Non-pigmented ciliary epithelial cell (primary cell): ENCODE measurements at places on chromosomes 7 and 10.

DNA sequence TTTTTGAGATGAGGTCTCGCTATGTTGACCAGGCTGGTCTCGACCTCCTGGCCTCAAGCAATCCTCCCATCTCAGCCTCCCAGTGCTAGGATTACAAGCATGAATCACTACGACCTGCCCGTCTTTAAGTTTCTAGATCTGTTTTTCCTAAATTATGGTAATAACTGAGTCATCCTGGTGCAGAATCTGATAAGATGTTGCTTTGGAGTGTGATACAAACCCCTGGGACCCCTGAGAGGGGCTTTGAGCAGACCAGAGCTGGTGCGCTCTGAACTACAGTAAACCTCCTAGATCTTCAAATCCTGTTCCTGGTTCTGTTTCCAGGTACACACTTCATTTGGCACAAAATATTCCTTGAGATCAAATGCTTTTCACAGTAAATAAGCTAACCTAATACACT, 34.2 kb downstream of the RPP38 start:
- DNase-seq: no peak

DNA sequence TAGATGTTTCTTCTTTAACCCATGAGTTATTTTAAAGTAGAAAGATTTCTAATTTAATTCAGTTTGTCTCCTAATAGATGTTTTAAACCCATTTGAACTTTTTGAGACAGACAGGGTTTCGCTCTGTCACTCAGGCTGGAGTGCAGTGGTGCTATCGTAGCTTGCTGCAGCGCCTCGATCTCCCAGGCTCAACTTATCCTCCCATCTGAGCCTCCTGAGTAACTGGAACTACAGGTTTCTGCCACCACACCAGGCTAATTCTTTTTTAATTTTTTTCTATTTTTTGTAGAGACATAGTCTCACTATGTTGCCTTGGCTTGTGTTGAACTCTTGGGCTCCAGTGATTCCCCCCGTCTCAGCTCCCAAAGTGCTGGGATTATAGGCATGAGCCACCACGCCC, 53.0 kb upstream of the RAB18 start:
- DNase-seq: no peak

GRCh38 chr10:69411476-69411875, 5.2 kb downstream of the TACR2 start:
- DNase-seq: no peak

GRCh38 chr10:86048973-86049372, 317.6 kb downstream of the GRID1 start:
- DNase-seq: no peak

DNA sequence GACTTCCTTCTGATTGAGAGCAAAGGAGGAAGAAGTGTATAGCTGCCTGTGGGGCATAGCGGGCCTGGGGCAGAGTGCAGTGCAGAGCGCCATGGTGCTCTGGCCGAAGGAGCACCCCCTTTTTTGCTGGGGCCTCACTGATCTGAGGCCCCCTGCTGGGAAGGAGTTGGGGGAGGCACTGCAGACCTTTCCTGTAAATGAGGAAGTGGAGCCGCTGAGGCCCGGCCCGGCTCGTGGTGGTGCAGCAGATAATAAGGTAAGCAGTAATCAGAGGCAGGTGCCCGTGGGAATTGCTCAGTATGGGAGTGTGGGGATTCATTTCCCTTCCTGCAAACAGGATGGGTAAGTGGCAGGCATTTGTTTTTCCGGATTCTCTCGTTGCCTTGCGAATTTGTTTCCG, 373.7 kb upstream of the MKI67 start:
- DNase-seq: no peak

GRCh38 chr7:81482600-81483186, 287.2 kb downstream of the HGF start:
- DNase-seq: no peak

- DNase-seq: no peak
These were observed 94.6 kb downstream of the FANK1 start for GRCh38 chr10:125990974-125991373.

DNA sequence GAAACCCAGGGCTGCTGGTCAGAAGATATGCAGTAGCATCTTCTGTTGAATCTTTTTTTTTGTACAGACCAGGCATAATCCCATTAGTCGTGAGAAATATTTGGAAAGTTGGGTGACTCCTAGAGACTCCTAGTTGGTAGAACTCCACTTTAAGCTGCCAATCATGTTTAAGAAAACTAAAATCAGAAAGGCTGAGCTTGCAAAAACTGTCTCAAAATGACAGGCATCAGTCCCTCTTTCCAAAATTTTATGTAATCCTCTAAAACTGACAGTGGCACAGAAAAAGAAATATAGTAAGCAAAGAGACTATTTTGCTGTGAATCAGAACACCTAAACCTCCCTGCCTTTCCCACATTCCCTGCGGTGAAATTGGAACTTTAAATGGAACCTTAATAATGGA, 568.5 kb downstream of the CCSER2 start:
- no peak for DNase-seq

DNA sequence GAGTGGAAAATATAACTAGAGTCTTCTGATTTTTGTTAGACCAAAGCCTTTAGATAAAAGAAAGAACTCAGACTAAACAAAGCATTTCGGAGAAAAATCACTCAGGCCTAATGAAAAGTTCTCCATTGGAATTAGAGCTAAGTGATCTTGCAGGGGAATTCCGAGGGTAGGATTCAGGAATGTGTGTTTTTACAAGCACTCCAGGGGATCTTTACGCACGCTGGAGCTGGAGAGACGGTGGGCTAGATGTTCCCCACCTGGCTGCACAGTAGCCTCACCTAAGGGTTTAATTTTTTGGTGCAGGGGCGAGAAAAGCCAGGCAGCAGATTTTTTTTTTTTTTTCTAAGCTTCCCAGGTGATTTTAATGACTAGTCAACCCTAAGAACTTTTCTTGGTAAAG, 7.9 kb upstream of the PAPSS2 start:
- no peak for DNase-seq

- no peak for DNase-seq
These were observed 148.7 kb downstream of the MYOF start for GRCh38 chr10:93333278-93333978.

- no peak for DNase-seq
These were observed 44.8 kb downstream of the AKR1B1 start for GRCh38 chr7:134414109-134414508.

GRCh38 chr10:61609701-61610100, 53.0 kb upstream of the CABCOCO1 start:
- no peak for DNase-seq

DNA sequence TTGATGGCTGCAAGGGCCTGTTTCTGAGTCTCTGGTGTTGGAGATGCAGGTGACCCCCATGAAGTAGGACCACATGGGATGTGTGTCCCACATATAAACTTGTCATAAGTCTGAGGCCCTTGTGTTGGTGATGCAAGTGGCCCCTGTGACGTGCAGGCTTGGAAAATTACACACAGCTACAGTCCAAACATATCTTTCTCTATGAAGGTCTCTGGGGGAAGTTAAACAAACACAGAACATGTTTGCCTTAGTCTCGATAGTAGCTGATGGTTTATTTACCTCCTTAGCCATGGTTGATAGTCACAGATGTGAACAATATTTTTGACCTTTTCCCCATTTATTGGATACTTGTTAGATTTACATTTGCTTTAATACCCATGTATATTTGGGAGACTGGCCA, 64.7 kb downstream of the ADCY1 start:
- DNase-seq: no peak

GRCh38 chr10:118445535-118445934, 103.4 kb upstream of the FAM204A start:
- no peak for DNase-seq

GRCh38 chr10:19468413-19468812, 347.8 kb upstream of the PLXDC2 start:
- no peak for DNase-seq

DNA sequence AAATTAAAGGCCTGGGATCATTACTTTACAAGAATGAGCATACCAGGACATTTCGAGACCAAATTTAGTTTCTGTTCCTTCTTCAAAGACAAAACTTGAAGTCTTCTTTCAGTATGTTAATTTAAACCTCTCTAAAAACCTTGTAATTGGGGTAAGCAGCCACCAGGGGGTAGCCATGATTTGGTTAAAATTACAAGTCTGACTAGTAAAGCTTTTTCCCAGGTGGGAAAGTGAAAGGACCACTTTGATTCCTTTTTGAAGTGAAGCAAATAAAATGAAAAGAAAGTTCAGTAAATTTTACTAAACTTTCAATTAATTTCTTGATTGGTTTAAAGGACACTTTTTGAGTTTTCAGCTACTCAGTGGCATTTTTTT, 294.3 kb downstream of the BBS9 start:
- DNase-seq: no peak

GRCh38 chr10:48658243-48658974, 26.3 kb upstream of the WDFY4 start:
- DNase-seq: no peak

DNA sequence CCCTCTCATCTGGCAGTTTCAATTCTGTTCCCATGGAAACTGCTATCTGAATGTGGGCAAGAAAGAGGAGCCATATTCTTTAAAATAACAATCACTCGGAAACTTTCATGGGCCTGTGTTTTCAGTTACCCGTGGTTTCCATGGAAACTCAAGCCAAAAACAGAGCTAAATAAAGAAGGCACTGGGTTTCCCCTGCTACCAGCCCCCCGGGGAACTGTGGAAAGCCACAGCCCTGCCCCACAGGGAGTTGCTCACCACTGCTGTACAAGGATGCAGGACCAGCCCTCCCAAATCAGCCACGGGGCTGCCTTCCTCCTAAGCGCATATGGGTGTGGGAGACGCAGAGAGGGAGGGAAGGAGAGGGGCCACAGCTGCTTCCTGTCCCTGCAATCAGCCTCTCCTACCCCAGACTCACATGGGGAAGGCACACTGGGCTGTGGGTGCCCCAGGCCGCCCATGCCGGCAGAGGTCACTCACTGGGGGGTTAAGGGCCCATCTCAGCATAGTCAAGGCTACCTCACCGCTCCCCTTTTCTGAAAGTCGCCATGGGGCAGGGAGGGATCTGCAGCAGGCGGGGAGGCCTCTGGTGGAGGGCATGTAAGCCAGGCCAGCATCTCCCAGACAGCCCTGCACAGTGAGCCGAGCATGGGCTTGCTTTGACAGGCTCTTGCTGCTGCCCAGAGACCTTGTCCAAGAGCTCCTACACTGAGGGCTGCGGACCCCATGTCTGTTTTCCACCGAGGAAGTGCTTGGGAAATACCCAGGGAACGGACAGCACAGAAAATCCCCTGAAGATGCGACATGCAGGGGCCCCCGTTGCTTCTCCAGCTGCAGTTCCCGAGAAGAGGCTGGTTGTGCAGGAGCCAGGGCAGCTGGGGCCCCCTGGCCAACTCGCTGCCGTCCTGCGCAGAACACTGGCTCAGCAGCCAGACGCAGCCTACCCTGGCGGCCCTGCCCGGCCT, 157.3 kb upstream of the PPP2R2D start:
- DNase-seq: no peak

DNA sequence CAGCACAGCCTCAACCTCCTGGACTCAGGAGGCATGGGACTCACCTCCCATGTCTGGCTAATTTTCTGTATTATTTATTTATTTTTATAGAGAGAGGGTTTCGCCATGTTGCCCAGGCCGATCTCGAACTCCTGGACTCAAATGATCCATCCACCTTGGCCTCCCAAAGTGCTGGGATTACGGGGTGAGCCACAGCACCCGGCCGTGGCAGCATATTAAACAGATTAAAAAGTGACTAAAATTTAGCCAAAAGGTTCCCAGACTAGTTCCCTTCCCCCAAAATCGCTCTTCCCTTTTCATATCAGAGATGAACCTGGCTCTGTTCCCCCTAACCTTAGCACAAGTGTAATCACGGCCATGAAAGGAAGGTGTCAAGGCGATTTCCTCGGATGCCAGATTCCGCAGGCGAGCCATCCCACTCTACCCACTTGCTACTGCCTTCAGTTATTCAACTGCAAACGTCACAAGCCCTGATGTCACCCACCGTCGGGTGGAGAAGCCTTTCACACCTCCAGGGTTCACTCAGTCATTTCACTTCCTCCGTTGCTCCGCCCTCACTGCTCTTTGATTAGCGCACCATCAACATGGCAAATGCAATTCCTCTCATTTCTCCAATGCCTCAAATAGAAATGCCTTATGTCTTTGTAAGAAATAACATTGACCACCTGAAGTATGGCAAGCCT, 104.7 kb upstream of the RHEB start:
- no peak for DNase-seq

DNA sequence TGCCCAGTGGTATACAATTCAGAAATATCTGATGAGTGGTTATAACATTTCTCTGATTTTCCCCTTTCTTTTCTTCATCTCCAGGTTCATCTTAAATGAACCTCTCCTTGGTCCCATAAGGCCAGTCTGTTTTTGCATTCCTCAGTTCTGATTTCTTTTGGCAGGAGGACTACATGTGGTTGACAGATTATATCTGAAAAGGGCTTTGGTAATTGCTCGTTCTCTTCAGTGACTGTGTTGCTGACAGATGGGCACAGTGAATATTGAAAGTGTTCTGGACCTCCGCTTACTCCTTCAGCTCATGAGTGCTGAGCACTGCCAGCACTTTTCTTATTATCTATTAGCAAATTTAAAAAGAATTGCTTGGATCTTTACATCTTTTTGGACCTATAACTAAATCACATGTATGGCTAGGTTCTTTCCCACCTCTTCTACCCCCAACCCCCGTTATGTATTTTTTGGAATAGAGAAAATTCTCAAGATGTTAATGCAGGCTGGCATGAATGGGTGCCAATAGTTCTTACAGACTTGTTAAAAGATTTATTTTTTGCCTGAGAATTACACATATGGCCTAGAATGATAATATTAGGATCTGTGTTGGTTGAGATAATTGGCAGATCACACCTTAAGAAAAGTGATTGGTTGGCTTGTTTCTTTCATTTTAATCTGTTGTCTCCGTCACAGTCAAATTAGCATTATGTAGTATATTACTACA, 323.0 kb downstream of the EXOC4 start:
- DNase-seq: no peak

DNA sequence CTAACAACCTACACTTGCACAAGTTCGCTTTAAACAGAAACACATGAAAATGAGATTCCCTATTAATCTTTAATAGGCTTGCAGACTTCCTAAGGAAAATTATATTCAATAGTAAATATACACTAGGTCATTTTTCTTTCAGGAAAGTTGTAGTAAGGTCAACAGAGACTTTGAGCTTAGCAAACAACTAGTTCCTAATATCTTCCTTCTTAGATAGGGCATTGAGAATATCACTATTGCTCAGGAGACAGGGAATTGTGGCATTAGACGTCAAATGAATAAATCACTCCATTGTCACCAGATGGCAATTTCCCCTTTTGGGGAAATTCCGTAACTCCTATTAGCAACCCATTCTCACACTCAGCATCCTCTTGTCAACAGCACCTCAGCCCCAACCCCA, 164.9 kb downstream of the GFRA1 start:
- no peak for DNase-seq

GRCh38 chr7:150744041-150744656, 6.9 kb downstream of the GIMAP5 start:
- DNase-seq: no peak

DNA sequence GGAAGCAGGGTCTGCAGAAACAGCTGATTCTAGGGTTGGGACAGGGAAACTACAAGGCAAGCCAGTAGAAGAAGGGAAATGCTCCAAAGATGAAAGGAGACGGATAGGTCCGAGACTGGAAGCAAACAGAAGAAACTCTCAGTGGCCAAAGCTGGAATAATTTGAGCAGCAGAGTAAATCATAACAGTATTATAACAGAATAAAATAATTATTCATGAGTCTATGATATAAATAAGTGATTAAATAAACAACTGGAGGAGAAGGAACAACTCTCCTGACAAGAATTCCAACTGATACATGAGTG, 27.6 kb downstream of the EZH2 start:
- DNase-seq: no peak
